ENCODE measurements at places on chromosomes 12 and 14.

DNA sequence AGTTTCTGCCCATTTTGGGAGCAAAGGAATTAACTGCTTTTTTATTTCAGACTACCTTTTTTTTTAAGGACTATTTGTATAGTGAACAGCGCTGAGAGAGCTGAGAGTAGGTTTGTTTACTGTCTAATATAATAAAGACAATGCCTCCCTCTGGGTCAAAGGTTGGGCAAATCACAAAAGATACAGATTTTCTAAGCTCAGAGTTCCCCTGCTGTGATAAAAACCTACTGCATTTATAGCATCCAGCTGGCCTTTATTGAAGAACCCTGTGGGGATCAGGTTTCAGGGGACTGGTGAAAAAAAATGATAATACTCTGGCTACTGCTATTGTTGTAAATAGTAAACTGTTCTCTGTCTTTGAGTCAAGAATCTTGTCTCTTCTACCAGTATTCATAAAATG lies 28.7 kb downstream of the CCDC59 start:
- DNase-seq: no peak

- no peak for DNase-seq
Observed at GRCh38 chr14:23827100-23827892, 126.3 kb upstream of the DHRS4 start.

GRCh38 chr14:58746261-58746660 lies 108.5 kb downstream of the DACT1 start:
- DNase-seq: no peak

GRCh38 chr12:62744551-62744950 lies 190.4 kb downstream of the PPM1H start:
- no peak for DNase-seq

- DNase-seq: no peak
Observed at GRCh38 chr14:59028476-59029202, 159.8 kb upstream of the DAAM1 start.

DNA sequence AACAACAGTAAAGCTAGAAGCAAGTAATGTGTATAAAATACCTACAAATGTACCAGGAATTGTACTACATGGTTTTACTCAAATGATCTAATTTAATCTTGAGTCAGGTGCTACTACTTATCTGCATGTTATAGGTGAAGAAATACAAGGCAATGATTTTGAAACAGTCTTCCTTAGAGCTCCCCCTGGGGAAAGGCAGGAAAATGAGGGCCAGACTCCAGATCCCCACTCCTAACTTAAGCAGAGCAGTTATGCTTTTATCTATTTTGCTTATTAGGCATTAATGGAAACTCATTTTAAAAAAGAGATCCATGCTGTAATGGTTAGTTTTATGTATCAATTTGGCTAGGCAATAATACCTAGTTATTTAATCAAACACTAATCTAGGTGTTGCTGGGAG lies 109.3 kb upstream of the CPSF6 start:
- no peak for DNase-seq

GRCh38 chr12:92431146-92431545 lies 271.6 kb upstream of the PLEKHG7 start:
- DNase-seq: no peak

DNA sequence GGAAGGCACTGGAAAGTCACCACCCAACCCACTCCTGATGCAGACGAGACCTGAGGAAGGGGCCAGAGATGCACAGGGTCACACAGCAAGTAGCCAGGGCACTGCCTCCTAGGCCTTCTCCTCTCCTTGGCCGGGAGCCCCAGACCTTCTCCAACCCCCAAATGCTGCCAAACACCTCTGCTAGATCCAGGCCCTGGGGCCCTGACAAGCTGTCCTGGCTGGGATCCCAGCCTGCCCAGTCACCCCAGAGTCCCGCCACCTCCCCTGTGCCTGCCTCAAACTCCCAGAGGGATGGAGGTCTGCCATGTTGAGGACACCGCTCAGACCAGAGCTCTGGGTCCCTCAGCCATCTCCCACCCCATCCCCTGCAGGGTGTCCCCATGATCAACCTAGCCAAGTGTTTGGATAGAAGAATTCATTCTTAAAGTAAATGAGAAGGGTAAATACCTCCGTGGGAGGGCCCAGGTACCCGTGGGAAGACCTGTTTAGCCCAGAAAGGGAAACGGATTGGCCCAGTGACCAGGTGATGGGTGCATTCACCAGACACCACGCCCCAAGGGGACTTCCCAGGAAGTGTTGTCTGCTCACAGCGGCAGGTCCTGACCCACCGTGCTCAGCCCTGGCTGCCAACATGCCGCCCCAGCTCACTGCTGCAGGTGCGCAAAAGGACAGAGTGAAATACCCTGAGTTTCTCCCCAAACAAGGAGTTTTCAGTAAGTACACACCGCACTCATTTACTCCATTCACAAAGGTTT lies 4.6 kb upstream of the DIO3 start:
- no peak for DNase-seq
